Fibroblast of the conjunctiva (primary cell): ENCODE measurements at places on chromosomes 16 and 17.
A peak's percentile ranks its signal among the peaks of the same experiment; 100 is the strongest.

DNA sequence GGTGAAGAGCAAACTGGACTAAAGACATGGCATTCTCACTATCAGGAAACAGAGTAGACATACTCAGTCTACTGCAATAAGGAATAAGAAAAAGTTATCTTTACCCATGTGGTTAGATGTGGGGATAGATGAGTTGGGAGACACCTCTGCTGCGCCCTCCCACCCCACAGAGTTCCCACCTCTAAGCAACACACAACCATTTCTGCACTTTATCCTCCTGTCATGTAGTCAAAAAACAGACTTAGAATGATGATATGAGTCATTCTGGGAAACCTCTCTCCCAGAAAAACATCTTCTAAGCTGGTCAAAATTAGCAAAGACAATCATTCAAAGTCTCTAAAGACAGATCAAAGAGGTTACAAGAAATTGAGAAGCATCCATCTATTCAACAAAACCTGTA is 94.9 kb downstream of the CACNG1 start:
- no peak for DNase-seq

DNA sequence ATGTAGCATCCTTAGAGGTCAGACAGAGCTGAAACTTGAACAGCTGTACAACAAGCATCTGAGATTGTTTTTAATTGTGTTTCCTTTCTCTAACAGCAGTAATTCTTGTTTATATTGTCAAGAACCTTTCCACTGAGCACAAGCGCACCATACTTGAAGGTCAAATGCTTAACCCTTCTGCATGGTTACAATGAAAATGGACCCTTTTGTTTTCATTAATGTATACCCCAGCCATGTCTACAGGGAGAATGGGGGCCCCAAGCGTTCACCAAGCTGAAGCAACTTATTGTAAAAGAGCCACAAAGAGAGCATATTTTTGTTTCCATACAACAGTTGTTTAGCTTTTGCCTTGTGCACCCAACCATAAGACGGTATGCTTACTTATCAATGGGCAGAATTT is 210.8 kb downstream of the FTO start:
- no peak for DNase-seq

DNA sequence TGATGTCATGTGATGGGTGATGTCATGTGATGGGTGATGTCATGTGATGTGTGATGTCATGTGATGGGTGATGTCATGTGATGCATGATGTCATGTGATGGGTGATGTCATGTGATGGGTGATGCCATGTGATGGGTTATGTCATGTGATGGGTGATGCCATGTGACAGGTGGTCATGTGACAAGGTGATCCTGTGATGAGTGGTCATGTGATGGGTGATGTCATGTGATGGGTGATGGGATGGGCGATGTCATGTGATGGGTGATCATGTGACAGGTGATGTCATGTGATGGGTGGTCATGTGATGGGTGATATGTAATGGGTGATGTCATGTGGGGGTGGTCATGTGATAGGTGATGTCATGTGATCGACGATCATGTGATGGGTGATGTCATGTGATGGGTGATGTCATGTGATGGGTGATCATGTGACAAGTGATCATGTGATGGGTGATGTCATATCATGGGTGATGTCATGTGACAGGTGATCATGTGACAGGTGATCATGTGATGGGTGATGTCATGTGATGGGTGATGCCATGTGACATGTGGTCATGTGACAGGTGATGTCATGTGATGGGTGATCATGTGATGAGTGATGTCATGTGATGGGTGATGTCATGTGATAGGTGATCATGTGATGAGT is 17.2 kb downstream of the CD300LB start:
- peak; percentile 4 for DNase-seq

DNA sequence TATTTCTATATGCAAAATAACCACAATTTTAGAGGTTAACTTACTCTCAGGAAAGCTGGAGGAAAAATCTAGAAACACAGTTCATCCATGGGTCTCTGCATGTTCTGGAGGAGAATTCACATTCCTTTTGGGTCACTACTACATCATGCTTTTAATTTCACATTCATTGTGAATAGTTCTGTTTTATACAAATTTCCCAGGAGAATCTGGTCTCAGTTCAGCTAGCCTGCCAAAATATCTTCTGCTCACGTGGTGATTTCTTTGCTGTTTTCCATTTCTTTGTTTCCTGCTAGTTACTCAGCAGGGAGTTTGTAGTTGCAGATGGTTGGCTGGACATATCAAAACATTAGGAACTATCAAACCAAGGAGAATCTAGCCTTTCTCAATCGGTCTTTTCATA is at the start of gene ABCA9:
ABCA9 (minus strand) TSS at position 106 of the 400 bp plus-strand sequence. CDS start 9,801 bp downstream, outside the sequence.
- DNase-seq, result peak; percentile 90

DNA sequence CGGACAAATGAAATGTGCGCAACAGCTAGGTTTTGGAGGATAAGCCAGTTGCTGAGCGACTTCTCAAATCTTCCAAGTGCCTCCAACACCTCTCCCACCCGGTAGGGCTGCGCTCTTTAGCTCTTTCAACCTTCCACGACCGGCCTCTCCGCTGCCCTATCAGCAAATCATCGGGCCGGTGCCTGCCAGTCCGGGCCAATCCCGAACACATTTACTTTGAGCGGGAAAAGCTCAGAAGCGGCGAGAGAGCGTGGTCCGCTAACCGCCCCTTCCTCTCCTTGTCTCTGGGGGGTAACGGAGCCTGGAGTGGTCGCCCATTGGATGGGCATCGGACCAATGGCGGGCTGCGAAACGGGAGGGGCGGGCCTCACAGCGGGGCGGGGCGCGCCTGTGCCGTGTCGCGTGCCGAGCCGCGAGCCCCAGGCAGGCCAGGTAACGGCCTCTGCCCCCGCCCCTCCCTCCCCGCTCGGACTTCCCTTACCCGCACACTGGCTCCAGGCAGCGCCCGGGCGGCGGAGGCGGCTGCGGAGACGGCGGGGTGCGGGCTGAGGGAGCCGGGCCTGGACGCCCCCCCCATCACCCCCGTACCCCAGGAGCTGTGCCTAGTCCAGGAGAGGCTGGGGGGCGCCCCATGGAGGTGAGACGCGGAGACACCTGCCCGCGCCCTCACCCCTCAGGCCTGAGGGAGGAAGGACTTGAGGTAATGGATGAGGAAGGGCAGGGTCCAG is at the start of gene MEIOC:
MEIOC (plus strand) TSS at position 486 of the 728 bp plus-strand sequence; CDS start at position 632, 146 bp downstream.
- no peak for DNase-seq

- no peak for DNase-seq
Observed at GRCh38 chr16:87924811-87925670, 11.3 kb downstream of the CA5A start.

DNA sequence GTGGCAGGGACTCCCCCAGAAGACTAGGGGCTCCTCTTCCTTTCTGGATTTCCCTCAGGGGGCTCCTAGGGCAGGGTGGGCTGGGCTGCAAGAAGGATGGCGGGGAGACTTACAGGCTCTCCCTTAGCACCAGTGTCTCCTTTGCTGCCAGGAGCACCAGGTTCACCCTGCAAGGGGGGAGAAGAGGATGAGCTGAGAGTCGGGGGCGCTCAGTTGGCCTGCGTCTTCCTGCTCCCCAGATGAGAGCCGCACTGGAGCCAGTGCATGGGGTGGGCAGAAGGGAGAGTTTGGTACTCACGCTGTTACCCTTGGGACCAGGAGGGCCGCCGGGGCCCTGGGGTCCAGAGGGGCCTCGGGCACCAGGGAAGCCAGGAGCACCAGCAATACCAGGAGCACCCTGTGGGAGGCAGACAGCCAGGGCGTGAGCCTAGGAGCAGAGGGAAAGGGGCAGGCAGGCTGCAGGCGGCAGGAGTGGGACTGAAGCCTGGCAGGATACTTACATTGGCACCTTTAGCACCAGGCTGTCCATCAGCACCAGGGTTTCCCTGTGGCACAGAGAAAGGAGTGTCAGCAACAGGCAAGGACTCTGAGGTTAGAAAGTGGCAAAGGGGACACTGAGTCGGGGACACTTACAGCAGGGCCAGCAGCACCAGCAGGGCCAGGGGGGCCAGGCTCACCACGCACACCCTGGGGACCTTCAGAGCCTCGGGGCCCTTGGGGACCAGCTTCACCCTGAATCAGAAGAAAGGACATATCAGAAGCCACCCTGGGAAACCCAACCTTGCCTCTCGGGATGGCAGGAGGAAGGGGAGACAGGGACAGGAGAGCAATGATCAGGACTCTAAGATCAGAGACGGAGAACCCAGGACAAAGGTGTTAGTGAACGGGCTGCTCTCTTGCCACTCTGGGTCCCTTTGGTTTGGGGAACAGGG is 6.2 kb downstream of the COL1A1 start:
- DNase-seq, result no peak

- no peak for DNase-seq
Observed at GRCh38 chr17:41567317-41567716, 4.5 kb downstream of the KRT9 start.

- no peak for DNase-seq
Observed at GRCh38 chr17:76659928-76660655, 16.5 kb upstream of the ST6GALNAC1 start.
